Stimulated activated CD4-positive, alpha-beta T cell treated with anti-CD3 and anti-CD28 coated beads, Interleukin-1b, Interleukin-23, amount 100 ng/mL, for 24 hours (primary cell): ENCODE measurements at places on chromosomes 7 and 10.

DNA sequence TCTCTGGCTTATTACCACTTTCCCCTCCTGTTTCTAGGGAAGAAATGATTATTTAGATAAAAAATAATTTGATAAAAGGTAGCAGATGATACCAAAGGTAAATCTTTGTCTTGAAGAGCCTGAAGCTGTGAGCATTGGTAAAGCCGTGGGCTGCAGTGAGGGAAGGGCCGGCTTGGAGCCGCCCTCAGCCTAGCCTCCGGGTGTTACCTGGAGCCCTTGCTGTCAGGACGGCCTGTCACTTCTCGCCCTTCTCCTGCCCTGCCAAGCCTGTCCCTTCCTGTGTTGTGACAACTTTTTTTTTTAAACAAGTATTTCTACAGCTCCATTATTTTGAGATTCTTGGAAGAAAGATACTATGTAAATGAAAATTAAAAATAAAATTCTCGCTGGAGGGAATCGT, 7.0 kb downstream of the CUX1 start:
- DNase-seq = no peak

DNA sequence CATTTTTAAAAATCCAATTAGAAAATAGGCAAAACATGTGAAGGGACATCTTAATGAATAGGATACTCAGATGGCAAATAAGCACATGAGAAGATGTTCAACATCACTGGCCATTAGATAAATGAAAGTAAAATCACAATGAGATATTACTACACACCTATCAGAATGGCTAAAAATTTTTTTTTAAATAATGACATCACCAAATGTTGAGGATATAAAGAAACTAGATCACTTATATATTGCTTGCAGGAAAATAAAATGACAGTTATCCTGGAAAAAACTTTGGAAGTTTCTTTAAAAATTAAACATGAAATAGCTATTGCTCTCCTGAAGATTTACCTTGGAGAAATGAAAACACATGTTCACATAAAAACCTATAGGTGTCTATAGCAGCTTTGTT, 127.8 kb downstream of the ALOX5 start:
- no peak for DNase-seq

DNA sequence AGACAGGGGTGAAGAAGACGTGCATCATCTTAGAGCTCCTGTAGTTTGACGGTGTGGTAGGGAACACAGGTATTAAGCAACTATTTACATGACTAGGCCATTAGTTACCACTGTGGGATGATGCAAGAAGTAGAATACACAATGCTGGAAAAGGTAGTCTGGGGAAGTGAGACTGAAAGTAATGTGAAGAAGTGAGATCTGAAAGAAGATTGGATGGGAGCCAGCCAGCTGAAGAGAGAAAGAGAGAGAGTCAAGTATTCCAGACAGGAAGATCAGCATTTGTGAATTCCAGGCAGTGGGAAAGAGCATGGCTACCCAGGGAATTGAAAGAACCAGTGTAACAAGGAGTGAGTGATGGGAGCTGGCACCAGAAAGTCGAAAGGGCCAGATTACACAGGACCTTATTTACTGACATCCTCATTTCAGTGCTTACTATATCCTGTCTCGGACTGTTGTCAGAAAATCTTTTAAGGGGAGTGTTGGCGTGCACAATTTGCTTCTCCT, 4.0 kb upstream of the CFAP58 start:
- DNase-seq = no peak

- no peak for DNase-seq
These were observed 61.7 kb upstream of the NPTX2 start for GRCh38 chr7:98555403-98555802.

DNA sequence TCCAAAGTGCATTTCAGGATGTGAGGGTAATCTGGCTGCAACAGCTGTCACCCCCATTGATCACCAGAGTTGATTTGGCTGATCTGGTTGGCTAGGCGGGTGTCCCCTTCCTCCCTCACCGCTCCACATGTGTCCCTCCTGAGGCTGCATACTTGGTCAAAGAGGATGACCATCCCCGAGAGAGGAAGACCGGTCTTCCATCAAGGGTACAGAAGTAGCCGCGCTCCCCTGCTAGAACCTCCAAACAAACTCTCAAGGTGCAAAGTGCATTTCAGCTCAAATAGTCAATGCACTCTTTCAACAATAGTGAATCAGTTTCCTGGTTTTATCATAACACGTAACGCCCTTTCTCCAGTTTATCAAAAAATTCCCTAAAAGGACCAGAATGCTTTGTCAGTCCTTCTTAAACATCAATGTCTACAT, 44.6 kb downstream of the CARD11 start:
- DNase-seq = no peak

DNA sequence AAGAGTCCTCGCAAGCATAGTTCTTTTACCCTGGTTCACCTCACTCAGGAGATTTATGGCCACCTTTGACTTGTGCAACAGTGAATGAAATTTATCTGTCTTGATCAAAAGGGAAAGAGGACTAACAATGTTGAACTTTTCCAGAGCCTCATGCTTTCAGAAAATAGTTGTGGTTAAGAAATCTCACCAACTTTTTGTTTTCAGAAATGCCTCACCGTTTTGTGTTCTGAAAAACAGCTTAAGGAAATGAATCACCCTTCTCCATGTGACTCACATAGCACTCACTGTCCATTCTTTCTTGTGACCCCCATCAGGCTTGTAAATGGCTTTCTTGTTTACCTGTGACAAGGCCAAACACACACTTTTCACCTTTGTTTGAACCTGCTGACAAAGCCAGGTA, 148.6 kb upstream of the FAM3C start:
- DNase-seq = no peak

GRCh38 chr10:95561177-95561863, at the start of gene SORBS1:
Gene SORBS1, minus strand, starts transcription at chr10:95561371. Its CDS starts 120,236 bp downstream, at chr10:95441135.
- DNase-seq = peak; percentile 59

DNA sequence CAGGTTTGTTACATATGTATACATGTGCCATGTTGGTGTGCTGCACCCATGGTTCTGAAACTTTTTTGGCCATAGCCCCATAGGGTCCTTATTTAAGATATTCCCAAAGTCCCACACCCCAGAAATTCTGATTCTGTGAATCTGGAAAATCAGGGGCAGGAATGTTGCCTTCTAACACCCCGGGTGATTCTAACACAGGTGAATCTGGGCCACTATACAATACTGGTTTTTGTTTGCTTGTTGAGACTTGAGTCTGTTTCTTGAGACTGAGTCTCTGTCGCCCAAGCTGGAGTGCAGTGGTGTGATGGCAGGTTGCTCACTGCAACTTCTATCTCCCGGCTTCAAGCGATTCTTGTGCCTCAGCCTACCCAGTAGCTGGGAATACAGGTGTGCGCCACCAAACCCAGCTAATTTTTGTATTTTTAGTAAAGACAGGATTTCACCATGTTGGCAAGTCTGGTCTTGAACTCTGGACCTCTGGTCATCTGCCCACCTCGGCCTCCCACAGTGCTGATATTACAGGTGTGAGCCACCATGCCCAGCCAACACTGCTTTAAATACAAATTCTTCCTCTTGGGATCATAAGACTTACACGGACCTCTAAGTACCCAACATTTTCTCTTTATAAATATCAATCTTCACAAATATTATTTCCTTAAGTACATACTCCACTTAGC, 16.9 kb upstream of the PHYH start:
- no peak for DNase-seq

DNA sequence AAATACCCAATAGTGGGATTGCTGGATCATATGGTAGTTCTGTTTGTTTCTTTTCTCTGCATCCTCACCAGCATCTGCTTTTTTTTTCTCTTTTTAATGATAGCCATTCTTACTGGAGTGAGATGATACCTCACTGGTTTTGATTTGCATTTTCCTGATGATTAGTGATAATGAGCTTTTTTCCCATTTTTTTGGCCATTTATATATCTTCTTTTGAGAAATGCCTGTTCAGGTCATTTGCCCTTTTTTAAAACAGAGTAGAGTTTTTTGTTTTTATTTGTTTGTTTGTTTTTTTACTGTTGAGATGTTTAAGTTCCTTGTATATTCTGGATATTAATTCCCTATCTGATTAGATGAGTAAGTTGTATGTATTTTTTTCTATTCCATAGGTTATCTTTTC, 205.8 kb upstream of the KAT6B start:
- DNase-seq = no peak

GRCh38 chr7:155303039-155303593, 5.4 kb downstream of the INSIG1 start:
- DNase-seq = no peak

DNA sequence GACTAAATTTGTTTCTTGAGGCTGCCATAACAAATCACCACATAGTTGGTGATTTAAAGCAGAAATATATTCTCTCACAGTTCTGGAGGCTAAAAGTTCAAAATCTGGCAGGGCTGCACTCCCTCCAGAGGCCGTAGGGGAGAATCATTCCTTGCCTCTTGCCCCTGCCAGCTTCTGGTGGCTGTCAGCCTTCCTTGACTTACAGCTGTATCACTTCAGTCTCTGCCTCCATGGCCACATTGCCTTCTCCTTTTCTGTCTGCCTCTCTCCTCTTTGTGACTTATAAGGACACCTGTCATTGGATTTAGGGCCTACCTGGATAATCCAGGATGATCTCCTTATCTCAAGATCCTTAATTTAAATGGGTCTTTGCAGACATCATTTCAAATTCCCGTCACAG, 5.8 kb upstream of the LRRC4 start:
- no peak for DNase-seq

DNA sequence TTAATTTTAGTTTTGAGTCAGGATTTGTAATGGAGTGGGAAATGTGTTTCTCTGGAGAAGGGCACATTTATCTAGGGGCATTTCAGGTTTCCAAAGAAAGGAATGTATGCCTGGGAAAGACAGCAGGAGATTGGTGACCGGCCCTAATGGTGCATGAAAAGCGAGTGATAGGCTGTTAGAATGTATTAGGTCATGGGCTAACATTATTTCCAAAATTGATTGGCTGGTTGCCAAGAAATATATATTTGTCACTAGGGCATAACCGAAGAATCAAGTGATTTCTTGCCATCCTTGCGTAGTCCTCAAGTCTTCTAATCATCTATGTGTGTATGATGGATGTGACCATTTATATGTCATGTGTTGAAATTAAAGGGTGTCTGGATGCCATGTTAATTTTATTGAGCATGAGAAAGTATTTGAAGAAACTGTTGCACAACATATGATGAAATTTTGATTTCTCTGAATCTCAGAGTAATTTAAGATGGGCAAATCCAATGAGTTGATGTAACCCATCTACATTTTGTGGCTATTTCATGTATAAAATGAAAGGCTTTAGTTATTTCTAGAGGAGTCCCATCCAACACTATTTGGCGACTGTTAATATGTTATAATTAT, 248.4 kb downstream of the BMPER start:
- no peak for DNase-seq
